Hematopoietic multipotent progenitor cell treated with erythropoietin and hydrocortisone succinate and interleukin-3 and kit ligand, for 8 days (in vitro differentiated cells): ENCODE measurements at places on chromosomes 6 and 20.

GRCh38 chr6:136717716-136717990 lies 74.6 kb downstream of the MAP3K5 start:
- no peak for DNase-seq

DNA sequence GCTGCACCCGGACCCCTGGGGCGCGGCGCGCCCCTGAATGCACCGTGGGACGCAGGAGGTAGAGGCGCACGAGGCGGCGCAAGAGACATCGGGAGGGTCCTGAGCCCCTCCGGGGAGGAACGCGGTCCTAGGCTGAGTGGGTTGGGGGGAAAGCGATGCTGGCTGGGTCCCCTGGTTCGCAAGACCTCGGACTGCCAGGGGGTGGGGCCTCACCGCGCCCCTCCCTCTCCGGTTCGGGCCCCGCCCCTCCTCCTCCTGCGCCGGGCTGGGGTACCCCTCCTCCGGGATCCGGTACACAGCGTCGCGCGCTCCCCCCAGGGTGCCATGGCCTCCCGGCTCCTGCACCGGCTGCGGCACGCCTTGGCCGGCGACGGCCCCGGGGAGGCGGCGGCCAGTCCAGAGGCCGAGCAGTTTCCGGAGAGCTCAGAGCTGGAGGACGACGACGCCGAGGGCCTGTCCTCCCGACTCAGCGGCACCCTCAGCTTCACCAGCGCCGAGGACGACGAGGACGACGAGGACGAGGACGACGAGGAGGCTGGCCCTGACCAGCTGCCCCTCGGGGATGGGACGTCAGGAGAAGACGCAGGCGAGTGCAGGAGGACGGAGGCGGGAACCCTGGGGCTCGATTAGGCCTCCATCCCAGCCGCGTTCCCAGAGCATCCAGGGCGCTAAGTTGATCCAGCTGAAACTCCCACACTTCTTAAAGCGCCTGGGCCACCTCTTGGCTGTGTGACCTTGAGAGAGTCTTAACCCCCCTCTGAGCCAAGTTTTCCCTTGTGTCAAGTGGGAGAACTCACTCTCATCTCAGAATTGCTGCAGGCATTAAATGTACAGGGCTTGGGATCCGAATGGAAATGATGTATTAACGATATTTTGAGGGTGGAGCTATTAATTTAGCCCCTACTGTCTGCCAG lies 541 bp downstream of the SNX21 start:
- no peak for DNase-seq

GRCh38 chr6:27604986-27605385 lies 132.1 kb upstream of the ZNF184 start:
- no peak for DNase-seq

- DNase-seq: peak; percentile 50
Measured at GRCh38 chr6:108235127-108235526, 25.7 kb downstream of the SNX3 start.

DNA sequence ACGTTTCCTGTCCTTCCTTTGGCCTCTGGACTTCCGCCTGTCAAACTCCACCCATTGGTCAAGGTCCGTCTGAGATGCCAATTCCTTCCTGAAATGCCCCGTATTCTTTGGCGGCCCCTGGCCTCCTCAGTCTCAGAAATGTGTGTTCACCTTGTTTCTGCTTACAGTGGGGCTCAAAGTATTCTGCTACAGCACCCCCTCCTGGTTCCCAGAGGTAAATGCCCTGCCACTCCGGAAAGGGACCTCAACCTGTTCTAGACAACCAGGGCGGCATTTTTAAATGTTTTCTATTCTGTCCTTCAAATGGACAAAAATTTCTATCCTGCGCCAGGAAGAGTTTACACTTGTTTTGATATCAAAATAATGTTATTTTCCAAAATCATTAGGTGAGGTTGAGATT lies 12.1 kb upstream of the PAX1 start:
- DNase-seq: peak; percentile 9

GRCh38 chr6:6717953-6718352 lies 129.4 kb downstream of the LY86 start:
- DNase-seq: no peak

GRCh38 chr6:134621858-134622257 lies 303.9 kb upstream of the SGK1 start:
- no peak for DNase-seq

GRCh38 chr20:45469336-45470261 lies at the start of gene WFDC2:
Gene WFDC2, plus strand, starts transcription at chr20:45469753. Its CDS starts 29 bp downstream, at chr20:45469782.
- DNase-seq: no peak
